Type B pancreatic cell (in vitro differentiated cells): ENCODE measurements at places on chromosomes 6 and 20. TPM values are rescaled to one million over a fixed set of nuclear protein-coding genes. Genes with fewer than 3 reads are reported as not detected.

DNA sequence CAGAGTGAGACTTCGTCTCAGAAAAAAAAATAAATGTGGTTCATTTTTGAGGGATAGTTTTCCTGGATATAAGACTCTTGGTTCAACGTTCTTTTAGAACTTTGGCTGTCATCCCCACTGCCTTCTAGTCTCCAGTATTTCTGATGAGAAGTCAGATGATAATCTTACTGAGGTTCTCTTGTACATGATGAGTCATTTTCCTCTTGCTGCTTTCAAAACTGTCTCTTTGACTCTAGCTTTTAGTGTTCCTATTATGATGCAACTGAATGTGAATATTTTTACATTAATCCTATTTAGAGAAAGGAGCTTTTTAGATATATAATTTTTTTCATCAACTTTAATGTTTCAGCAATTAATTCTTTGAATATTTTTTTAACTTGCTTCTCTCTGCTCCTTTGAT lies 46.0 kb upstream of the OR14J1 start:
- H3K4me3 ChIP-seq: no peak overlapping the region
- H3K27me3 ChIP-seq: no peaks in the 10 kb centered on the region
- no peaks in the 10 kb centered on the region for H3K36me3 ChIP-seq
- DNase-seq: no peak
- H3K27ac ChIP-seq: no peak overlapping the region

GRCh38 chr6:6686748-6687601 lies 98.5 kb downstream of the LY86 start:
- peak overlapping the region; percentile 84 for H3K27ac ChIP-seq
- DNase-seq: peak; percentile 86
- peak overlapping the region; percentile 80 for H3K4me3 ChIP-seq
- H3K36me3 ChIP-seq: no peaks in the 10 kb centered on the region
- H3K27me3 ChIP-seq: no peaks in the 10 kb centered on the region

DNA sequence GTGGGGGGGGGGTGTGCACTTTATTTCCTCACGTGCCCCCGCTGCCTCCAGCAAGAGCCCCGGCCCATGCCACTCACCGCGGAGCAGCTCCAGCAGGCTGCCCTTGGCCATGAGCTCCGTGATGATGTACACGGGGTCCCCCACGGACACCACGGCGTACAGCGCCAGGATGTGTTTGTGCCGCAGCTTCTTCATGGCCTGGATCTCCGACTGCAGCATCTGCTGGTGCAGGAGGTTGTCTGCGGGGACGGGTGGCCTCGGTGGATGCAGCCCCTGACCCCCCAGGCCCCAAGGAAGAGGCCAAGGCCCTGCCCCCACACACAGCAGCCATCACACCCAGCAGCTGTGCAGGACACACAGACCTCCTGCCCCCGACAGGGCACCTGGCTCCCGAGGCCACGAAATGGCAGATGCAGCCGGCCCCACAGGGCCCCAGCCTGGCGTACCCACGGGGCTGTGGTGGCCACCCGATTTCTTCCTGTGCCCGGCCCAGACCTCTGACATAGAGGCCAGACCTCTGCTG lies 4.7 kb downstream of the PTK6 start:
- no peaks in the 10 kb centered on the region for H3K36me3 ChIP-seq
- H3K27me3 ChIP-seq: no peaks in the 10 kb centered on the region
- H3K27ac ChIP-seq: peak overlapping the region; percentile 24

DNA sequence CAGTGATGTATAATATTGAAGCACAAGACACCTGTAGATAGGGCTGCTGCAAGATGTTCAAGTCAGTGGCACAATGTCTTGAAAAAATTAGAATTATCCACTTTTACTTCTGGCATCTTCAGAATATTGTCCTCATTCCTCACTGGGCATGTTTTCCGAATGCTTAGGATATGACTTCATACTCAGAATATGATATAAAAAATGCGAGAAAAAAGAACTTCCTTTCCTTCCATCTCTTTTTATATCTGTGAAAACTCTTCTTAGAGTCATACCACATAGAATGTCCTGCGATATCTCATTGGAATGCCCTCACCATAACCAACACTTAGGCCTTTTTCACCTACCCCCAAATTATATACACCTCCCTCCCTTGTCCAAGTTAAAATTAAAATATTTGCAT lies 4.6 kb downstream of the MAS1L start:
- H3K27ac ChIP-seq: no peak overlapping the region
- no peak for DNase-seq
- no peaks in the 10 kb centered on the region for H3K4me1 ChIP-seq
- peaks cover 13% of the 10 kb centered on the region for H3K27me3 ChIP-seq

DNA sequence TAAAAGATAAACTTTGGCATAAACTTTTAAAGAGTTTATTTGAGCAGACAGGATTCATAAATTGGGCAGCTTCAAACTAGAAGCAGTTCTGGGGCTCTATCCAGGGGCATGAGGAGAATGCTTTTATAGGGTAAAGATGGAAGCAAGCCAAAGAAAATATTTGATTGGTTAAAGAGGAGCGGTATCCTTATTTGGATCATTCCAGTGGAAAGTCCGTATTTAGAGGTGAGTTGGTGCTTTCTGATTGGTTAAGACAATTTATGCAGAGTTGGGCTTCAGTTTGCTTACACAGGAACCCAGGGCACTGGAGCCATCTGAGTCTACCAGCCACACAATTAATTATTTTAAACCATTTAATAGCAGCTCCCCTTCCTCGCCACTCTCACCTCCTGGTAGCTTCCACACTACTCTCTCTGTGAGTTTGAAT lies 37.9 kb upstream of the RNF217 start:
- H3K27me3 ChIP-seq: no peaks in the 10 kb centered on the region
- H3K36me3 ChIP-seq: peaks cover 4% of the 10 kb centered on the region
- no peak for DNase-seq
- no peak overlapping the region for H3K27ac ChIP-seq
- no peak overlapping the region for H3K4me3 ChIP-seq

DNA sequence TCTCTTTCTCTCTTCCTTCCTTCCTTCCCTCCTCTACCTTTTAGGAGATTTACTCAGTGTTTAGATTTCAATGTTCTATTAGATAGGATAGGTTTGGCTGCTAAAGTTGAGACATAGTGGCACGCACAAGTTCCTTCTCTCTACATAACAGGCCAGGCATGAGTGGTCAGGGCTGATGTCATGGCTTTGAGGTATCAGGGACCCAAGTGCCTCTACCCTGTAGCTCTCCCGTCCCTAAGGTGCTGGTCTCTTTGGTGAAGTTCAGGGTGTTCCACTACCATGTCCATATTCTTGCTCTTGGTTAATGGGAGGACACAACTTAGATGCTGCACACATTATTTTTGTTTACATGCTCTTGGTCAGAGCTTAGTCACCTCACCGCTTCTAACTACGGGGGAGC lies 245.3 kb downstream of the QKI start:
- H3K4me3 ChIP-seq: no peak overlapping the region
- no peaks in the 10 kb centered on the region for H3K36me3 ChIP-seq
- peaks cover 20% of the 10 kb centered on the region for H3K27me3 ChIP-seq
- no peak for DNase-seq
- H3K27ac ChIP-seq: no peak overlapping the region

- peaks cover 4% of the 10 kb centered on the region for H3K36me3 ChIP-seq
- no peak for DNase-seq
- no peak overlapping the region for H3K4me3 ChIP-seq
- no peaks in the 10 kb centered on the region for H3K4me1 ChIP-seq
These were observed 17.7 kb downstream of the GFOD1 start for GRCh38 chr6:13469693-13470092.

- peaks cover 6% of the 10 kb centered on the region for H3K4me1 ChIP-seq
- no peak overlapping the region for H3K27ac ChIP-seq
- no peak for DNase-seq
These were observed 77.1 kb downstream of the NINL start for GRCh38 chr20:25508083-25508770.

DNA sequence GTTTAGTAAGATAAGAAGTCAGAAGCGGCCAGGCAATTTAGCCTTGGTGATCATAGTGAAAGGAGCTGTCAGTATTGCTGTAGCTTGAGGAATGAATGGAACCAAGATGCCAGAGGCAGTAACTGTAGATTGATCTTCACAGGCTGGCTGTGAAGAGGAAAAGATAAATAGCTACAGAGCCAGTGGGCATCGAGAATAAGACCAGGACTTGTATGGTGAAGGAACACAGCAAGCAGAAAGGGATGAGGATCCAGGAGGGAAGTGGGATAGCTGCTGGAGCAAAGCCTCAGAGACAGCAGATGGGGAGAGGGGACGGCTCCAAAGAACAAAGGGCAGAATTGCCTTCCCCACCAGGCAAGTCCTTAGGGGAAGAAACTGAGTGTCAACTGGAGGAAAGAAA lies 294.4 kb upstream of the PLN start:
- no peak overlapping the region for H3K27ac ChIP-seq
- DNase-seq: no peak
- H3K4me1 ChIP-seq: peaks cover 6% of the 10 kb centered on the region
- H3K36me3 ChIP-seq: no peaks in the 10 kb centered on the region
- no peak overlapping the region for H3K4me3 ChIP-seq
- no peaks in the 10 kb centered on the region for H3K27me3 ChIP-seq

DNA sequence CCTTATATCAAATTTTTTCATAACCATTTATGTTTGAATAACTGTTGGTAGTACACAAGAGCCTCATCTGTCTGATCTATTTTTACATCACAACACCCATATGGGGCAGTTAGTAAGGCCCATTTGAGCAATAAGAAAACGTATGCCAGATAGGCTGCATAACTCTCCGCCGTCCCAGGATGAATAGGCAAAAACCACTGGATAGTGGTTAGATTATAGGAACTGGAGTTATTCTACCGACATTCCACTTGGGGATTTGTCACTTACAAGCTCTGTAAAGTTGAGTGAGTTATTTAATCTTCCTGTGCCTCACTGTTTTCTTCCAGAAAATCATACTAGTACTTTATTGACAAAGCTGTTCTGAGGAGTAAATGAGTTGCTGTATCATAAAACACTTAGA lies 881.9 kb downstream of the QKI start:
- no peak overlapping the region for H3K4me3 ChIP-seq
- no peak for DNase-seq
- H3K36me3 ChIP-seq: no peaks in the 10 kb centered on the region
- H3K27me3 ChIP-seq: no peaks in the 10 kb centered on the region
- no peak overlapping the region for H3K27ac ChIP-seq

- no peaks in the 10 kb centered on the region for H3K27me3 ChIP-seq
- H3K27ac ChIP-seq: no peak overlapping the region
- no peaks in the 10 kb centered on the region for H3K36me3 ChIP-seq
These were observed 98.3 kb downstream of the MACROD2 start for GRCh38 chr20:14093652-14094051.

DNA sequence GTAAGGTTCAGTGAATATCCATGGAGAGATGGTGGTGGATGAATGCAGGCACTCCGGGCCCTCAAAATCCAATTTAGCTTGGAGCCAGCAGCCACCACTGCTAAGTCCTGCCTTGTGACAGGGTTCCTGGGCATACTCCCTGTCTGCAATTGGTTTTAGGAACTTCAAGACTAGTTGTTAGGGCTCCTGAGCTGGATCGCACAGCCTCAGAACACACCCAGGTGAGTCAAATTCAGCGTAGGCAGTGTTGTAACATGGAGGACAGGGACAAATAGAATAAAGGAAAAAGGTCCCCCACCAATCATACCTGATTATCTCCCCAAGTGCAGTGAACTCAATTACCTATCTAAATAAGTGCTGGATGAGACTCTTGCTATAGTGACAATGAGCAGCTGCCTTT lies 74.6 kb downstream of the PERP start:
- DNase-seq: no peak
- H3K4me1 ChIP-seq: no peaks in the 10 kb centered on the region

GRCh38 chr20:40617594-40617993 lies 71.4 kb downstream of the MAFB start:
- H3K27me3 ChIP-seq: no peaks in the 10 kb centered on the region
- DNase-seq: no peak
- H3K36me3 ChIP-seq: no peaks in the 10 kb centered on the region
- H3K4me3 ChIP-seq: no peak overlapping the region
- no peak overlapping the region for H3K27ac ChIP-seq

GRCh38 chr6:21228411-21228810 lies 365.1 kb upstream of the SOX4 start:
- H3K4me1 ChIP-seq: peaks cover 13% of the 10 kb centered on the region
- no peaks in the 10 kb centered on the region for H3K27me3 ChIP-seq
- H3K27ac ChIP-seq: peak overlapping the region; percentile 51

DNA sequence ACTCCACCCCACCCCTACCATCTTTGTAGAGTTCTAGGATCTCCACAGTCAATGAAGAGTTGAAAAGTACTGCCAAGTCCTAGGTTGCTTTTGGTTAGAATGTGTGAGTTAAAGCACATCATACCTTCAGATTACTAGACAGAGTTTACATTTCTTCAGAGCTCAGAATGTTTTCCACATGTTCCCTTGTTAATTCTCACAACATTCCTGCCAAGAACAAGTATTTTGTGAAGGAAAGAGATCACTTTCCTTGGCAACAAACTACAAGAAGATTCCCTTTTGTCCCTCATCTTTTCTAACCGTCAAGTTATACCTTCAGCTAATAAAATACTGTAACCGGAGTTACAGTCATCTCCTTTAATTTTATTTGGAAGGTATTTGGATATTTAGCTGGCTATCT lies 266.8 kb downstream of the ZFAND3 start:
- peaks cover 14% of the 10 kb centered on the region for H3K4me1 ChIP-seq
- H3K4me3 ChIP-seq: no peak overlapping the region
- H3K27me3 ChIP-seq: no peaks in the 10 kb centered on the region
- peaks cover 30% of the 10 kb centered on the region for H3K36me3 ChIP-seq
- no peak overlapping the region for H3K27ac ChIP-seq
- no peak for DNase-seq

DNA sequence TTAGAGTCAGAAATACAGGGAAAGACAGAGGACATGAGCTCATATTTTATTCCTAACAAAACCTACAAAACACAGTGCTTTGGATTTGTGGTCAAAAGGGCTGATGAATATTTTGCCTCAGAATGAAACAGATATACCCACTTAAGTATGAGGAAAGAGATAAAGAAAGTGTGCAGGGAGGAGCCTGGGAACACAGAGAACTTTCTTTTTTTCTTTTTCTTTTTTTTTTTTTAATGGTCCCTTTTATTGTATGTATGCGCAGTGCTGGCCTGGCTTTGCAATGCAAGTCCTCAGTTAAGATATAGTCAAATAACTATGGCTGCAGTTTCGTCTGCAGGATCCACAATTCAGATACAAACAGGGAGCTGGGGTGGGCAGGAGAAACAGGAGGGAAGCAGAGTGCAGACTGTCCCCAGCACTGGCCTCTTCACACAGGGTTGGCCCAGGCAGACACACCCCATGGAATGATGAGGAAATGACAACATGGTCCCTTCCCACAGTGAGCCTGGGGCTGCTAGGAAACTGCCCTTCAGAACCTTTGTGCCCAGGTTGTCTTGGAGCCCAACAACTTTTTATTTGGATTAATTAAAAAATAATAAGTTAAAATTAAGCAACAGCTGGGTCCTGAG lies 629.8 kb upstream of the AGPAT4 start:
- H3K36me3 ChIP-seq: no peaks in the 10 kb centered on the region
- no peaks in the 10 kb centered on the region for H3K4me1 ChIP-seq
- no peak overlapping the region for H3K27ac ChIP-seq
- H3K27me3 ChIP-seq: no peaks in the 10 kb centered on the region
- no peak overlapping the region for H3K4me3 ChIP-seq

- no peaks in the 10 kb centered on the region for H3K27me3 ChIP-seq
- no peak overlapping the region for H3K27ac ChIP-seq
- no peak for DNase-seq
- H3K4me1 ChIP-seq: peaks cover 13% of the 10 kb centered on the region
- peaks cover 4% of the 10 kb centered on the region for H3K36me3 ChIP-seq
These were observed 78.7 kb upstream of the TMEM30A start for GRCh38 chr6:75363304-75363703.

- no peak for DNase-seq
- peaks cover 21% of the 10 kb centered on the region for H3K36me3 ChIP-seq
- H3K27me3 ChIP-seq: no peaks in the 10 kb centered on the region
- H3K4me1 ChIP-seq: peaks cover 21% of the 10 kb centered on the region
- H3K4me3 ChIP-seq: no peak overlapping the region
- no peak overlapping the region for H3K27ac ChIP-seq
These were observed 38.8 kb downstream of the ITCH start for GRCh38 chr20:34401741-34402455.

OPRL1 gene
- 0.50 and 1.9 TPM in 2 replicates for total RNA-seq

SLC26A8 gene
- 0.19 TPM in 1 of 2 replicates, not detected in the other for total RNA-seq

NT5E gene
- 6.6 and 11.6 TPM in 2 replicates for total RNA-seq

CCN2 gene
- 33.8 and 75.5 TPM in 2 replicates for total RNA-seq
